Astrocyte of the spinal cord (primary cell): ENCODE measurements at places on chromosomes 2 and 18.

GRCh38 chr2:191231995-191232394 is 13.2 kb upstream of the MYO1B start:
- DNase-seq: peak; percentile 56

DNA sequence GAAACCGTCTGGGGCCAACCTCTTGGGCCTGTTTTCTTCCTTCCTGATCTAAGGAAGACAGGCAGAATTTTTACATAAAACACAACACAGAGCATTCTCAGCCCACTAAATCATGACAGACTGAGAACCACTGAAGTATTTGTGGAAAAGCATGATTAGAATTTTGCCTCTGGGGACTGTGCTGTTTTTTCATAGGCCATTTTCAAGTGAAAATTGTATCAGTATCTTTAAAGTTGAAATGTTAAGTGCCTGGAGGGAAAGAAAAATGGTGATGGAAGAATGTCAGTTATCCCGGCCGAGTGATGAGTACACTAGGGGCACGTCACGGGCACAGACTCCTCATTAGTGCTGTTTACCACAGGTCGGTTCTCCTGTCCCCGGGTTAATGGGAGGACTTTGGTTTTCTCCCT is 36.9 kb downstream of the EHD3 start:
- DNase-seq: no peak

GRCh38 chr18:38421872-38422615 is 856.4 kb upstream of the CELF4 start:
- no peak for DNase-seq

GRCh38 chr2:69741229-69741574 is 732 bp upstream of the ANXA4 start:
- peak; percentile 80 for DNase-seq

DNA sequence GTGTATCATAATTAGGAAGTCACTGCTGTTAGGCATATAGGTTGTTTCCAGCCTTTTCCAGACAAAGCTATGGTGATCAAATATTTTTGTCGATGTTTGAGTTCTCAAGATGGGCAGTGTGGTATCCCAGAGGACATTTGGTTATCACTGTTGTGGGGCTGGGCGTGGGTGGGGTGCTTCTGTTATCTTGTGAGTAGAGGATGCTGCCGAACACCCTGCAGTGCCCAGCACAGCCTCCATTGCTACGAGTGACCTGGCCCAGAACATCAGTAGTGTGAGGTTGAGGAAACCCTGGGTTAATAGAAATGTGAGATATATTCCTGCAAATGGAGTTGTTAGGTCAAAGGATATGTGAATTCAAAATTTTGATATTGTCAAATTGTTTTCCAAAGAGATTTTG is 33.2 kb downstream of the ZNF236 start:
- no peak for DNase-seq

GRCh38 chr2:69088466-69088865 is 75.5 kb downstream of the ANTXR1 start:
- DNase-seq: no peak

- peak; percentile 66 for DNase-seq
These were observed 92.3 kb upstream of the SMAD2 start for GRCh38 chr18:48022531-48023329.

DNA sequence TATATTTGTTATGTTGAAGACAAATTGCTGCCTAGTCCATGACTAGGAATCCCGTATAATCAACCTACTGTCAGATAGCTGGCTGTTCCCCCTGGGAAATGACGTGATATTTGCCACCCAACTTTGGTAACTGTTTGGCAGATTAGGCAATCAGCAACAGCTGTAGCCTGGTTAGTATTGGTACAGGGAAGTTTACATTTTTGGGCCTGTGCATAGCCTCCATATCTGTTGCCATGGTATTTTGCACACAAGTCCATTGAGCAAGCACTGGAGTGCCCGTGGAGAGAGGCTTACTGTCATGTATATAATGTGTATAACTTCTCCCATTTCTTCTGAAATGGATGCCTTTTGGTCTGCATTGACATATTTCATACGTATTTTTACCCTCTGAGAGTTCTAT is 27.7 kb downstream of the BIRC6 start:
- DNase-seq: no peak

DNA sequence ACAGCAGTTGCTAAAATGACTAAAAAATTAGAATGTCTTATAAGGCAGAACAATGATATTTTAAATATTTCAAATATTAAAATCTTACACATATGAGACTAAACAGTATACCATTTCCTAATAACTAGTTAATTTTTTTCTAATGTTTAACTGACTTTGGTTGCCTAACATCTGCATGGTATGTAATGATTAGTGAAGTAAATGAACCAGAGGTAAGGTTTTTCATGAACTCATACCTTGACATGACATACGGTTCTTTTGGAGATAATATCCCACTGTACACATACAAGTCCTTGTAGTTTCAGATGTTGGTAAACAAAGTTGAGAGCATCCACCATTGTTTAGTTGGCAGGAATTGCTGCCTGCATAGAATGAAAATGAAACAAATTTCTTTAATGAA is 1360.2 kb downstream of the LRP1B start:
- DNase-seq: no peak

DNA sequence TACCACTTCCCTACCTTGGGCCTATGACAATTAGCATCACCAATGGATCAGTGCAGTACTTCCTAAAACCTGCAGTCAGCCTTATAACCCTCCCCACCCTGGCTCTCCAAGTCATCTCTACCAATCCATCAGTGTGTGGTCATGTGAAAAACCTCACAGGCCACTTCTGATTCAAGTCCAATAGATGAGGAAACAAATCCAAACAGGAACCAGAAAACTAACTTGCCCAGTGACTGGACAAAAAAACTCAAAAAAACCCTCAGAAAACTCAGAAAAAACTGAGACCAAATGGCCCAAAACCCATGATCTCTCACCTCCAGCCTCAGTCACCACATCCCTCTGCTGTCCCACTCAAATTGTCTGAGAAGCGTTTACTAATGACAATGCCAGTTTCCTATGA is 43.3 kb downstream of the TGFA start:
- no peak for DNase-seq

GRCh38 chr2:114108824-114109416 is 219.0 kb downstream of the ACTR3 start:
- DNase-seq: no peak

GRCh38 chr2:133871545-133872209 is 303.4 kb upstream of the NCKAP5 start:
- no peak for DNase-seq

DNA sequence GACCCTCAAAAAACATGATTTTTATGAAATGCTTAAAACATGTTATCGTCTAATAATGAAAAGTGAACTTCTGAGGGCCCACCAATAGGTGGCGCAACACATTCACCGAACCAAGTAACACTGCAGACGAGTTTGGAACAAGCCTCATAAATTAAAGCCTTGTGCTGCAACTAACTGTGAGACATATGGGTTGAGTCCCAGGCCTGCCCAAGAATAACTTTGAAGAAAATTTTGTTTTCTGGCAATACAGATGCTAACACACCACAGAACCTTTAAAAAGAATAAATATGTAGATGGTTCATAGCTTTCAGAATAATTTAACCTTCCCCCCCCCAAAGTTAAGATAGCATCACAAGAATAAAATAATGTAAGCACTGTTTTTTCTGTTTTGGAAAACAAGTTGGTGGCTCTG is 285.9 kb downstream of the RNF144A start:
- DNase-seq: peak; percentile 67

DNA sequence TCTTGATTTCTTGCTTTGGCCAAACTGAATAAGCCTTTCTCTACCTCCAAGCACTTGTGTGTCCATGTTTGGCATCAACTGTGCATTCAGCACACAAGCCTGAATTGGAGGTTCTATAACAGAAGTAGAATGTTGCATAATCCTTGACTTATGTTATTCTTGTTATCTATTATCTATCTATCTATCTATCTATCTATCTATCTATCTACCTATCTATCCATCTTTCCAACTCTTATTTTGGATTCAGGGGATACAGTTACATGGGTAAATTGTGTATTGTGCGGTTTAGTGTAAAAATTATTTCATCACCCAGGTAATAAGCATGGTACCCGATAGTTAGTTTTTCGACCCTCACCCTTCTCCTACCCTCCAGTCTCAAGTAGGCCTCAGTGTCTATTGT is 319.6 kb downstream of the PTH2R start:
- no peak for DNase-seq

DNA sequence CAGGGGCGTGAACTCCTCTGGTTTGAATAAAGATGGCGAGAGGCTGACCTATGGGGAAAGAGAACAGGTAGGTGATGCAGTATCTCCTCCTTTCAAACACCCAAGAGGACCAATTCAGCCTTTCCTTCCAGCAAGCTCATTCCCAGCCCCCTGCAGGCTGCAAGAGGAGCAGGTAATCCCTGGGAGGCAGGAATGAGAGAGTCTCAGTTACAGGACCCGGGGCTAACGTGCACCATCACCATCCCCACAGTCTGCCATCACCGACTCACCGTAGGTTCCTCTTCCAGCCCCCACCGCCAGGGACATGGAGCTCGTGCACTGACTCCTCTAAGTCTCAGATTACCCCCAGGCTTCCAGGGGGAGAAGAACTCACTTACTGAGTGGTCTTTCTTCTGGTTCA is 26.7 kb downstream of the XDH start:
- DNase-seq: no peak

DNA sequence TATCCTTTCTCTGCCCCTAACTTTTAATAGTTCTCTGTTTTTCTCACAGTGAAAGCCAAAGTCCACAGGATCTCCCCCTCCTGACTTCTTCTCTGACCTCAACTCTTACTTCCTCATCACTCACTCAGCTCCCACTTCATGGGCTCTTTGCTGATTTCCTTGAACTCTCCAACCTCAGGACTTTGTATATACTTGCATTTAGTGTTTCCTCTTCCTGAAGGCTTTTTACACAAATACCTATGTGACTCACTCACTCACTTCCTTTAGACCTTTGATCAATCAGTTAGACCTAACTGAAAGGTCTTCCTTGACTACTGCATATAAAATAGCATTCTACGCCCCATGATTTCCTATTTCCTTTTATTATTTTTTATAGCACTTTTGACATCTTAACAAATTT is 233.1 kb upstream of the MEX3C start:
- no peak for DNase-seq

GRCh38 chr2:128311755-128312341 is 6.8 kb downstream of the HS6ST1 start:
- DNase-seq: no peak

GRCh38 chr2:1694371-1695271 is 49.7 kb downstream of the PXDN start:
- DNase-seq: no peak

- DNase-seq: no peak
These were observed 77.5 kb downstream of the NCK2 start for GRCh38 chr2:105822186-105822585.

GRCh38 chr2:172323256-172323655 is 104.1 kb upstream of the ITGA6 start:
- no peak for DNase-seq

GRCh38 chr2:170736628-170737027 is 21.5 kb downstream of the SP5 start:
- no peak for DNase-seq

- DNase-seq: no peak
These were observed 219.6 kb upstream of the RGPD4 start for GRCh38 chr2:107607054-107607453.

DNA sequence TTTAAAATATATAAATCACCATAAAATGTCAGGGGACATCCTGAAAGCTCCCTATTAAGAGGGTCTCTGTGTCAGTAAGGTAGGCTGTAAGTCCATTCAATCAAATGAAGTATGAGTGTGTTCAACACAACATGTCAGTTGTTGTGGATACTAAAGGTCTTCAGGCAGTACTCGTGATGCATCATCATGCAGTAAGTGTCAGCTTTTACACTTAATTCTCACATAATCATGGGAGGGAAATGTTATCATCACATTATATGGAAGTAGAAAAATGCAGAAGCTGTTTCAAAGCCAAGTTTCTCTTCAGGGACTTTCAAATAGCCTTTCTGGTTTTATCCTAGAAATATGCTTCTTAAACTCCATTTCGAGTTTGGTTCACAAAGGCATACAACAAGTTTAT is 477.1 kb upstream of the ID2 start:
- DNase-seq: no peak
